Endothelial cell of umbilical vein (primary cell): ENCODE measurements at places on chromosomes 3 and 15.

DNA sequence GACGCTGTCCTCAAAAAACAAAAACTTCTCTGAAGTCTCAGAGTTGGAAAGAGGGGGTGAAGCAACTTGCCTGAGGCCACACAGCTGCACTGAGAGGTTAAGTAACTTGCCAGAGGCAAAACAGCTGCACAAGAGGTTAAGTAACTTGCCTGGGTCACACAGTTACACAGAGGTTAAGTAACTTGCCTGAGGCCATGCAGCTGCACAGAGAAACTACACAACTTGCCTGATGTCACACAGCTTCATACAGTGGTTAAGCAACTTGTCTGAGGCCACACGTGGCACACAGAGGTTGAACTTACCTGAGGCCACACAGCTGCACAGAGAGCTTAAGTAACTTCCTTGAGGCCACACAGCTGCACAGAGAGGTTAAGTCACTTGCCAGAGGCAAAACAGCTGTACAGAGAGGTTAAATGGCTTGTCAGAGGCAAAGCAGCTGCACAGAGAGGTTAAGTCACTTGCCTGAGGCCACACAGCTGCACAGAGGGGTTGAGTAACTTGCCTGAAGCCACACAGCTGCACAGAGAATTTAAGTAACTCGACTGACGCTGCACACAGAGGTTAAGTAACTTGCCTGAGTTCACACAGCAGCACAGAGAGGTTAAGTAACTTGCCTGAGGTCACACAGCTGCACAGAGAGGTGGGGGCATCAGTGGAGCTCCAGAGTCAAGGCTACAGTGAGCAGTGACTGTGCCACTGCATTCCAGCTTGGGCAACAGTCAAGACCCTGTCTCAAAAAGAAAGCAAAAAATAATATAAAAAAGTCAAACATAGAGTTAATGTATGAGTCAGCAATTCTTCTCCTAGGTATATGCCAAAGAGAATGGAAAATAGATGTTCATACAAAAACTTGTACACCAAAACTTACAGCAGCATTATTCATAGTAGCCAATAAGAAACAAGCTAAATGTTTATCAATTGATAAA lies 12.0 kb upstream of the ACAD9 start:
- H3K36me3 ChIP-seq: no peaks in the 10 kb centered on the region
- no peak overlapping the region for H3K4me3 ChIP-seq
- DNase-seq: no peak
- H3K4me1 ChIP-seq: no peaks in the 10 kb centered on the region

DNA sequence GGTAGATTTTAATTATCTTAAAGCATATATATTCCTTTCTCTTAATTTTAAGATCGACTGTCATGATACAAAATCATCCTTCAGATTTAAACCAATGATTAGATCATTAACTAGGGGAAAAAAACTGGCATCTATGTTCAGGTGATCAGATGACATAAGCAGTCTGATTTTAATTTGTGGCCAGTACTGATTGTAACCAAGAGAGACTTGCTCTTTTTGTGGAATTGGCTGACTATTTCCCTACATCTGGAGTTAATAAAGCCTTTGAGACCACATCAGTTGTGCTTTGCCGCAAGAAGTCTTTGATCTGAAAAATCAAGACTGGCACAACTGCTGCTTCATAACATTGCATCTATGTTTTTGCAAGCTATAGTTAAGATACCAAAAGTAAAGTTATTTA lies 148.4 kb upstream of the CGNL1 start:
- H3K4me3 ChIP-seq: no peak overlapping the region
- no peak for DNase-seq
- H3K4me1 ChIP-seq: no peaks in the 10 kb centered on the region
- no peak overlapping the region for H3K27ac ChIP-seq

- no peak overlapping the region for H3K4me3 ChIP-seq
- DNase-seq: peak; percentile 36
- no peaks in the 10 kb centered on the region for H3K4me1 ChIP-seq
- H3K27me3 ChIP-seq: no peaks in the 10 kb centered on the region
- no peak overlapping the region for H3K27ac ChIP-seq
- no peaks in the 10 kb centered on the region for H3K36me3 ChIP-seq
Measured at GRCh38 chr3:146903927-146904326, 298.8 kb upstream of the PLSCR5 start.

GRCh38 chr3:132911741-132912415 lies 126.3 kb upstream of the TMEM108 start:
- H3K36me3 ChIP-seq: no peaks in the 10 kb centered on the region
- no peak for DNase-seq
- H3K27me3 ChIP-seq: no peaks in the 10 kb centered on the region

DNA sequence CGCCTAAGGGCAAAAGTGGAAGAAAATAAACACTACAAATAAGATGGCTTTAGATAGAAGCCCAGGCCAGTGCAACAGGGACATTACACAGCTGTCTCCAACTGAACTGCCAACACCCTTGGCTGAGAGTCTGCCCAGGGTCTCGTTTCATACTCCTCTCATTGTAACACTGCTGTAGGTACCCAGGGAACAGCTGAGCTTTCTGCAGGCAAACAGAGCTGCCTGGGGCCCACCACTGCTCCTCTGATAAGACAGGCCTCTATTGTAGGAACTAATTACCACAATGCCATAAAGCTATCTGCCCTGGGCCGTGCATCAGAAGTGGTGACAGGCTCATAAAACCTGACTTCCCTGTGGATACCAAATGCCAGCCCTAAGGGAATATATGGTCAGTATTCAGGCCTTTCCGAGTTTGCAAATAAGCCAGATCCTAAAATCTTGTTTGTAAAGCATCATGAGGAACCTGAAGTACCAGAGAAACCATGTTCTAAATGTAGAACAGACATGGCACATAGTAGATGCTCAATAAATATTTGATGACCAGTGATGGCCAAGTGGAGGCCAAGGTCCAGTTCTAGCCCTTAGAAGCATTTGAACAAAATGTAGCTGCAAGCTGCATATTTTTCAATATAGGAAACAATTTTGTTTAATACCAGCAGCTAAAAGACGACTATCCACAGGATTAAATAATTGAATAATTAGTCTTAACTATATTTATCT lies 84.3 kb upstream of the NEO1 start:
- H3K36me3 ChIP-seq: no peaks in the 10 kb centered on the region
- DNase-seq: no peak
- H3K27me3 ChIP-seq: no peaks in the 10 kb centered on the region
- H3K27ac ChIP-seq: no peak overlapping the region
- no peak overlapping the region for H3K4me3 ChIP-seq

DNA sequence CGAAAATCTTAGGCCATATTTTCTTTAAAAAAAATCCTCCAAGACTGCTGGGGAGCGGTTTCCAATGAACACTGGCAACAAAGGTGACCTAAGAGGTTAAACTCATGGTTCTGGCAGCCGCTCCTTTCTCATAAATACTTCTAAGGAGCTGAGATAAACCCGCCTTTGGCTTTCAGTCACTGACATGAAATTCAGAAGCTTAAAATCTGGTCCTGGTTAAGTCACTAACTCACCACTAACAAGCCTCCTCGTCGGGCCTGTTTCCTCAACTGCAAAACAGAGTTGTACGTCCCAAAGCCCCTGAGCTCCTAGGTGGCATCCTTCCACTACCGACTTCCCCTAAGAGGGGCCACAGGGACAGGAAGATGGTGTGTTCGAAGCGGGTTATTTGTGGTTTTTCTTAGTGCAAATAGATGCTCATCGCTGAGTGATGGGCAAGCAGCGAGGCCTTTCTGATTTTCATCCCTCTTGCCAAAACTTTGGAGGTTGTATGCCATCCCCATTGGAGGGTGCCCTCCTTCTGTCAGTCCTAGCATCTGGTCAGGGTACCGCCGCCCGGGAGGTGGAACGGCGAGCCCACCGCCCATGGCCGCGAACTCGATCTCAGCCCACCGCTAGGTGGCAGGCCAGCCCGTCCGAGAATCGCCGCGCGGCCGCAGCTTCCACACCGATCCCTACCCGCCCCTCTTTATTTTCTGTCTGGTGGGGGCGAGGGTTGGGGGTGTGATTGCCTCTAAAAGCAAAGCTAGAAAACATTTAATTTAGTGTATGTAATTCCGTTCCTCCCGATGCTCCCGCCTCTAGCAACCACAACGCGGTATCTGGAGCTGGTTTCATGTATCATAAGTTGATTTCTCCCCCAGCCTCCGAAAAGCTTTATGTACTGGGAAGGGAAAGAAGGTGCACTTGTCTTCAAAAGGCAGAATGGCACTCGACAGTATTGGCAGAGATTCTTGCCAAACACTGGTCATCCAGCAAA lies 4.6 kb downstream of the BCL6 start:
- no peaks in the 10 kb centered on the region for H3K27me3 ChIP-seq
- no peaks in the 10 kb centered on the region for H3K36me3 ChIP-seq
- peak; percentile 66 for DNase-seq
- H3K4me1 ChIP-seq: peaks cover 46% of the 10 kb centered on the region

- no peaks in the 10 kb centered on the region for H3K36me3 ChIP-seq
- H3K27ac ChIP-seq: no peak overlapping the region
- no peak for DNase-seq
- H3K4me3 ChIP-seq: no peak overlapping the region
- no peaks in the 10 kb centered on the region for H3K27me3 ChIP-seq
Measured at GRCh38 chr3:492586-493316, 296.2 kb downstream of the CHL1 start.

- peaks cover 38% of the 10 kb centered on the region for H3K4me1 ChIP-seq
- DNase-seq: peak; percentile 90
- H3K27ac ChIP-seq: peak overlapping the region; percentile 91
Measured at GRCh38 chr3:44883999-44884431, 9.6 kb downstream of the TGM4 start.

DNA sequence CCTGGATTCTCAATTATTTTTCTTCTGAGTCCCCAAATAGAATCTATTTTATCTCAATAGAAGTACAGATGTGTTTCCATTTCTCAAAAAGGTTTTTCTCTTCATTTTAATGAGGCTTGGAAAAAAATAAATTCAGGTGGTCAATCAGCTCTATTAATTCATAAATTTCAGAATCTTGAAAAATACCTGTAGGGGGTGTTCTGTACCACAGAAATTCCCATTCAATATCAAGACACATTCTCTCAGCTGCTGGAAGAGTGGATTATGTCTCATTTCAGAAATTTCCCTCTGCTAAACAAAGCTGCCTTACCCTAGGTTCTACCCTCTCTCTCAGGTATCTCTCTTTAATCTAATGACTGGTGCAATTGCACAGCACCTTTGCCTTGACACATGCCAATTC lies 1121.2 kb downstream of the SI start:
- no peak for DNase-seq
- no peaks in the 10 kb centered on the region for H3K27me3 ChIP-seq
- H3K4me3 ChIP-seq: no peak overlapping the region
- no peak overlapping the region for H3K27ac ChIP-seq
- no peaks in the 10 kb centered on the region for H3K4me1 ChIP-seq
- H3K36me3 ChIP-seq: no peaks in the 10 kb centered on the region

DNA sequence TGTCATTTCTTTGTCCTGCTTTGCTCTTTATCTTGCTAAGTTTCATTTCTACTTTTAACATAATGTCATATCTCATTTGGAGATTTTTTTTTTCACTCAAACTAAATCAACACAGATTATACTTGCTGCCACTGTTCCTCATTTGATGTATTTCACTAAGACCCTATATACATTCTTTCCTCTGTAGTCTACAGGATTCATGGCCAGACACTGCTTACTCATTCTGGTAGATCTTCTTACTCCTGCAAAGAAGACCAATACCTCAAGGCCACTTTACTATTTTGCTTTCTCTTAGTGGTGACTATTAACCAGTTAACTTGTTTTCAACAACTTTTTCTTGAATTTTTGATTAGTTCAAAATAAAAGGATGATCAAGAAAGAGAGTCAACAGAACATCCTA lies 26.6 kb downstream of the SLC24A5 start:
- H3K27me3 ChIP-seq: no peaks in the 10 kb centered on the region
- no peak overlapping the region for H3K4me3 ChIP-seq
- no peak for DNase-seq
- H3K36me3 ChIP-seq: peaks cover 12% of the 10 kb centered on the region
- no peak overlapping the region for H3K27ac ChIP-seq

DNA sequence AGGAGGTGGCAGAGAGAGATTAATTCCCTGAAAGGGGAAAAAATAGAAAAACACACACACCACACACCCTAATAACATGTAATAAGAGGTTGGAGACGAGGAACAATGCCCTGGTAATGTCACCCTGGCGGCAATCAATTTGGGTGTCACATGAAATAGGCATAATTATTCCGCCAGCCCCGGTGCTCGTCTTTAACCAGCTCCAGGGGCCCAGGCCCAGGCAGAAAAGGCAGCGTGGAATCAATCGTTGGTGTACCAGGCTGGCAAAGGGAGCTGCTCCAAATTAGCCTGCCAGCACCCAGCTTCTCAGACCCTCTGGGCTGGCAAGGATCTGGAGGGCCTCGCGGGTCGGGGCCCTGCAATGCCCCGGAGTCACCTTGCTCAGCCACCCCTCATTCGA lies 5.6 kb downstream of the LINGO1 start:
- H3K4me3 ChIP-seq: no peak overlapping the region
- H3K4me1 ChIP-seq: no peaks in the 10 kb centered on the region
- H3K27me3 ChIP-seq: peaks cover 32% of the 10 kb centered on the region
- no peaks in the 10 kb centered on the region for H3K36me3 ChIP-seq

- peaks cover 4% of the 10 kb centered on the region for H3K4me1 ChIP-seq
- H3K36me3 ChIP-seq: no peaks in the 10 kb centered on the region
- H3K27me3 ChIP-seq: no peaks in the 10 kb centered on the region
- H3K27ac ChIP-seq: no peak overlapping the region
- DNase-seq: no peak
Measured at GRCh38 chr15:66784174-66784573, 82.1 kb downstream of the SMAD6 start.

- no peaks in the 10 kb centered on the region for H3K27me3 ChIP-seq
- no peak for DNase-seq
- no peak overlapping the region for H3K27ac ChIP-seq
- H3K36me3 ChIP-seq: no peaks in the 10 kb centered on the region
Measured at GRCh38 chr15:31930967-31931366, 99.3 kb upstream of the CHRNA7 start.

- DNase-seq: no peak
- H3K36me3 ChIP-seq: no peaks in the 10 kb centered on the region
- no peaks in the 10 kb centered on the region for H3K27me3 ChIP-seq
- no peaks in the 10 kb centered on the region for H3K4me1 ChIP-seq
- no peak overlapping the region for H3K27ac ChIP-seq
Measured at GRCh38 chr15:100508641-100509300, 20.0 kb downstream of the CERS3 start.

- no peak for DNase-seq
- H3K4me1 ChIP-seq: no peaks in the 10 kb centered on the region
- no peaks in the 10 kb centered on the region for H3K27me3 ChIP-seq
- peaks cover 9% of the 10 kb centered on the region for H3K36me3 ChIP-seq
- H3K27ac ChIP-seq: no peak overlapping the region
Measured at GRCh38 chr3:119861681-119862080, 79.8 kb downstream of the NR1I2 start.

DNA sequence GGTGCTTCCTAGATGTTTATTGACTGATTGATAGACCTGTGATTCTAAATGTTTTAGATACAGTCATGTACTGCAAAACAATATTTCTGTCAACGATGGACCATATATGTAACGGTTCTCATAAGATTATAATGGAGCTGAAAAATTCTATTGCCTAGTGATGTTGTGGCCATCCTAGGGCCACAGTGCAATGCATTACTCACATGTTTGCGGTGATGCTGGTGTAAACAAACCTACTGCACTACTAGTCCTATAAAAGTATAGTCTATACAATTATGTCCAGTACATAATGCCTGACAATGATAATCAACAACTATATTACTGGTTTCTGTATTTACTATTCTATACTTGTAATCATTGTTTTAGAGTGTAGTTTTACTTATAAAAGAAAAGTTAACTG lies 46.8 kb downstream of the CHST2 start:
- no peak overlapping the region for H3K27ac ChIP-seq
- DNase-seq: no peak
- peaks cover 25% of the 10 kb centered on the region for H3K4me1 ChIP-seq
- H3K4me3 ChIP-seq: no peak overlapping the region
- no peaks in the 10 kb centered on the region for H3K36me3 ChIP-seq
